Activated T-helper 17 cell treated with anti-CD3 and anti-CD28 coated beads, Interleukin-2, amount 50 U/mL, for 72 hours (primary cell): ENCODE measurements at places on chromosomes 5 and 9. TPM values are rescaled to one million over a fixed set of nuclear protein-coding genes. Genes with fewer than 3 reads are reported as not detected.

- no peak for ATAC-seq
Observed at GRCh38 chr5:139955616-139956273, 87.4 kb downstream of the NRG2 start.

DNA sequence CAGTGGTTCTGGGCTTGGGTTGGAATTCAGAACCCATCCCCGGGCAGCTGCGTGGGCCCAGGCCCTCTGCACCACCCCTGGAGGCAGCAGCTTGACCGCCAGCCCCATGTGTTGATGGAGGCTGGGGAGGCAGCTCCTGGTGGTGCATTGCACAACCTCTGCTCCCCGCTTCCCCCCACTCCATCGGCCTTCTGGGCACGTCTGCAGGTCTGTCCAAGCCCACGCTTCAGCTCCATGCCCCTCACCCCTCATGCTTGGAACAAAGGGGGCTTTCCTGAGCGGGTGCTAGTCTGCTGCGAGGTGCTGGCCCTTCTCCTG, 1.4 kb downstream of the NCS1 start:
- no peak for ATAC-seq

The RNF38 gene
- 39.3 TPM for total RNA-seq

The TRIM23 gene
- total RNA-seq, result 7.0 TPM

DNA sequence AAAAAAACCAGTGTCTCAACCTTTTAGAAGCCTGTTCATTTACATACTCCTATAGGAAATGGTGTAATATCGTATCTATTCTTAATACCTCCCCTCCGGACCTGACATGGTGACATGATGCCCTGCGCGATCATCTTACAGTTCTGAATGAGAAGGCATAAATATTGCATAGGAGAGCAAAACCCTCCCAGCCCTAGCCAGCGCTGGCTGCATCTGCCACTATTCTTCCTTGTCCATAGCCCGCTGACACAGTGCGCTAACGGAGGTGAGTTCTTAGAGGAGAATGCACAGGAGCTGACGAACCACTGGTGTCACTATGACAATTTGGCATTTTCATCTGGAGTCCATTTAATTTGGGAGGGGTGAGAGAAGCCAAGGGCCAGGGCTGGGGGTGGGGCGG, 290.1 kb downstream of the EFNA5 start:
- ATAC-seq, result no peak

DNA sequence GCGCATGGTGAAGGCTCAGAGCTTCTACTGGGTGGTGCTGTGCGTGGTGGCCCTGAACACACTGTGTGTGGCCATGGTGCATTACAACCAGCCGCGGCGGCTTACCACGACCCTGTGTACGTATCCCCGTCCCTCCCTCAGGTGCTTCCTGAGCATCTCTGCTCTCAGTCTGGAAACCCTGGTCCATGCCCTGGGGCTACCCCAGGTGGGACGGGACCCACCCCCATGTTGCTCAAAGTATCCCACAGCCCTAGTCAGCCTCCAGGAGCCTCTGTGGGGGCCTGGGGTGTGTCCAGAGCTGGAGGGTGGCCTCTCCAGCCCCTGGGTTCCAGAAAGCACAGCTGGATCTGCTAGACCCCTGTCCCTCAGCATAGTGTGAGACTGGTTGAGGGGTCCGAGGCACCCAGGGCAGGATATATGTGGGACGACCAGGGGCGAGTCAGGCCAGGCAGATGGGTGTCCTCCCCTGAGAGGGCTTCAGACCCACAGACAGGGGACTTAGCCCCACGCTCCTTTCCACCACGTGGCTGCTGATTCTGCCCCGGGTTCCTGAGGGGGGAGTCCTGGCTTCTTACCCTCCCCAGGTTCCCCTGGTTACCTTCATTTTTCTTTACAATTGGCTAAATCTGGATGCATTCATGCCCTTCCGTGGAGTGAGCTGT, 94.0 kb downstream of the CACNA1B start:
- no peak for ATAC-seq

The PKD2L2 gene
- 0.30 TPM for total RNA-seq

The PCDHB13 gene
- total RNA-seq, result not detected
